Right cardiac atrium (tissue), 5 donors: ENCODE measurements at places on chromosomes 4 and X.

GRCh38 chrX:82081027-82081426 lies 879.1 kb downstream of the SH3BGRL start:
- DNase-seq: no peak

- DNase-seq: no peak
Measured at GRCh38 chrX:18174971-18175370, 45.7 kb downstream of the BEND2 start.

GRCh38 chrX:103699243-103699642 lies 11.5 kb upstream of the TMEM31 start:
- DNase-seq: no peak

DNA sequence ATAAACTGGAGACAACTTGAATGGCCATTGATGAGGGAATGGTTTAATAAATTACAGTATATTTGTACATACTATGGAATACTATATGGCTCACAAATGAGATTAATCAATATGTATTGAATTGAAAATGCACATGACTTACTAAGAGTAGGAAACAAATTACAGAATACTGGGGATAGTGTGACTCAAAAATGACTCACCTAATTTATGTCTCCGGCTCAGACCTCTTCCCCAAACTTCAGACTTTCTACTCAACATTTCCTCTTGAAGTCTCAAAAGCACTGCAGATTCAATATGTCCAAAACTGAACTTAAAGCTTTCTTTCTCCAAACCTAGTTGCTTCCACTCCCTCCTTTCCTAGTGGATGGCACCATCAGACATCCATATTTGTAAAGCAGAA lies 28.8 kb upstream of the GRIA3 start:
- no peak for DNase-seq

- DNase-seq: no peak
Measured at GRCh38 chr4:136784326-136784725, 748.0 kb downstream of the PCDH18 start.

- no peak for DNase-seq
Measured at GRCh38 chrX:109187473-109188168, 294.3 kb downstream of the GUCY2F start.

DNA sequence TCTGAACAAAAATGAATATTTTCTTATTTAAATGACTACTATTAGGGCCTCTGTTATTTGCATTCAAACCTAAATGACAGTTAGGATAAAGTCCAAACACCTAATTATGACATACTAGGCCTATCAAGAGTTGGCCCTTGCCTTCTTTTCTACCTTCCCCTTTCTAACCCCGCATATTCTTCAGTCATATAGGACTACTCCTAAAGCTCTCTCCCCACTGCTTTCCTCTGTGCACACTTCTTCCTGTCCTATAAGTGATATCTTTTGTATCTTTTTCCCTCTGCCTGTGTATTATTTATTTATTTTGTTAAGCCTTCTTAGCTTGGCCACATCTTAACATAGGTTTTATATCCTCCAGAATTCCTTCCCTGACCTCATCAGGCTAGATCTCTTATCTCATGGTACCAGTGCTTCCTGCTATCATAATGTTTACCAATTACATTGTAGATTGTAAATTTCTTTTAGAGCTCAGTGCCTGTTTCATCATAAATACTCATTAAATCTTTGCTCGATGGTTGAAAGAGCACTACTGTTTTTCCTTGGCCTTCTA lies 22.5 kb downstream of the ERVMER34-1 start:
- DNase-seq: no peak

GRCh38 chr4:67437974-67438713 lies 107.2 kb downstream of the CENPC start:
- no peak for DNase-seq

- no peak for DNase-seq
Measured at GRCh38 chr4:88439161-88439760, 17.7 kb upstream of the HERC5 start.

DNA sequence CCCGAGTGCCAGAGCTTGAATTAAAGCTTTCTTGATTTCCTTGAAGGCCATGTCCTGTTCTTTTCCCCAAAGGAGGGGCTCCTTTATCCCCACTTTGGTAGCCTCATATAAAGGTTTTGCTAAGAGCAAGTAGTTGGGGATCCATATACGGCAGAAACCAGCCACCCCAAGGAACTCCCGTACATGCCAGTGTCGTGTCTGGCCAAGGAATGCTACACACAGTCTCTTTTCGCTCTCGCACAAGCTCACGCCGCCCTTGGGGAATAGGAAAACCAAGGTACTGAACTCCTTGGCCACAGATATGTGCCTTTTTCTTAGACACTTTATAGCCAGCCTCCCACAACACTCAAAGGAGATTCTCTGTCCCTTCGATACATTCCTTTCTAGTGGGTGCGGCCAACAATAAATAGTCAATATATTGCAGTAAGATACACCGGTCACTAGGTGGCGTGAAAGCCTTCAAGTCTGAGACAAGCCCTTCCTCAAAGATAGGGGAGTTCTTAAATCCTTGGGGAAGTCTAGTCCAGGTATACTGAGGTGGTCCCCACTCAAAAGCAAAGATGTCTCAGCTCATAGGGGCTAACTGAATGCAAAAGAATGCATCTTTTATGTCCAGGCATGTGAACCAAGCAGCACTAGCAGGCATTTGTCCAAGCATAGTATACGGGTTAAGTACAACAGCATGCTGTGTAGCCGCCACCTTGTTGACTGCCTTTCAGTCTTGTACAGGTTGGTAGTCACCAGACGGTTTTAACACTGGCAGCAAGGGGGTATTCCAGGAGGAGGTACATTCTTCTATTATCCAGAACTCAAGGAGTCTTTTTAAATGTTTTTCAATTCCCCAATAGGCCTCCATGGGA lies 57.8 kb upstream of the XAGE1B start:
- no peak for DNase-seq

DNA sequence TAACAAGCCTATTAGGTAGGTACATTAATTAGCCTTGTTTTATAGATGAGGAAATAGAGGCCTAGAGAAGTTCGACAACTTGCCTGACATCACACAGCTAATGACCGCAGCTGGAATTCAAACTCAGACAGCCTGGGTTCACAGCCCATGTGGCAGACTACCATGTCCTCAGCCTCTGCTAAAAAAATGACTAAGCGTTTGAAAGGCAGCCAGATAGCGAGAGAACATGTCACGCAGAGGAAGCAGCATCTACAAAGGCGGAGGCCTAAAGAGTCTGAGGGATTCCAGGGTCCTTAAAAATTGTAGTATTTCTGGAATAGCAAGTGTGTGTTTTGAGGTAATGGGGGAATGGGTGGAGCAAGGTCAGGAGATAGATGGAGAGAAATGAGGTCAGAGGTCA lies 33.2 kb upstream of the BMP15 start:
- DNase-seq: peak; percentile 30

DNA sequence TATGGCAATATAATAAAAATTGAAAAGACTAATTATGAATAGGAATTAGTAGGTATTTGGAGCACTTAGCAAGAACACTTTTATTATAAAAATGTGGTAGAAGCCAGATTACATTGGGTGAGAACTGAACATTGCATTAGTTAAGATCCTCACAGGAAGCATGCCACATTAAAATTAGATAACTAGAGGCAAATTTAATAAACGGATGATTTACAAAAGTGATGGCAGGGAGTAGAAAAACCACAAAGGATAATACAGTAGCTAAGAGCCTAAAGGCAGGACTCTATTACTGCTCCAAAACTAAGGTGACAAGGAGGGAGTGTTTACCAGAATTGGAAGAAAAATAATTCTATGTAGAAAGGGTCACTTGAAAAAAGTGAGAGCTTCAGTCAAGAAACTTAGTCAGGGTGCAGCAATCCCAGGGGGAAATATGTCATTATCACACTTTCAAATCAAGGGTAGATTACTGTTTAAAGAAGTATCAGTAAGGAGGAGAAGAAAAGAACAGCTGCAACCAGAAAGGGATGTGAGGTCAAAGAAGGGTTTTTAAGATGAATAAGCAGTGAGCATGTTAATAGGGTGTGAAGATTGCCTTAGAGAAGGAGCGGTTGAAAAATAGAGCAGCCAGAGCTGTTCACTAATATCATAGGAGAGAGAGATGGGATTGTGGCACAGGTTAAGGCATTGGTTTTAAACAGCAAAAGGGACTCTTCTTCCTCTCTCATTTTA lies 84.6 kb downstream of the NDST4 start:
- DNase-seq: no peak

GRCh38 chr4:102862016-102862415 lies 6.8 kb upstream of the CISD2 start:
- no peak for DNase-seq

DNA sequence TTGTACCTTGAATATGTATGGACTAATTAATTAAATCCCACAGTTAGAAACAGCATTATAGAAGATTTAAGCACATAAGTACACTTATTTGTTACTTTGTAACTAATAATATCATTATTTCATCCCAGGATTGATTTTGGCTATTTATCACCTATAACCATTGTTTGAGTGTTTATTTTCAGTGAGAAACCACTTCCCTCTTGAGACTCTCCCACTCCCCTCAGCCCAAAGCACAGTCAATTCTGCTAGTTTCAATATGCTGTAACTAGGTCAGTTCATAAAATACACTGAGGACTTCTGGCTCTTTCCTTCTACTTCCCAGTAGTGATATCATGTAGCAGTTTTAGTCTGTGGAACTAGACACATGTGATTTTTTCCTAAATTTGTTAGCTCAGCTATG lies 16.3 kb downstream of the OFD1 start:
- DNase-seq: no peak

DNA sequence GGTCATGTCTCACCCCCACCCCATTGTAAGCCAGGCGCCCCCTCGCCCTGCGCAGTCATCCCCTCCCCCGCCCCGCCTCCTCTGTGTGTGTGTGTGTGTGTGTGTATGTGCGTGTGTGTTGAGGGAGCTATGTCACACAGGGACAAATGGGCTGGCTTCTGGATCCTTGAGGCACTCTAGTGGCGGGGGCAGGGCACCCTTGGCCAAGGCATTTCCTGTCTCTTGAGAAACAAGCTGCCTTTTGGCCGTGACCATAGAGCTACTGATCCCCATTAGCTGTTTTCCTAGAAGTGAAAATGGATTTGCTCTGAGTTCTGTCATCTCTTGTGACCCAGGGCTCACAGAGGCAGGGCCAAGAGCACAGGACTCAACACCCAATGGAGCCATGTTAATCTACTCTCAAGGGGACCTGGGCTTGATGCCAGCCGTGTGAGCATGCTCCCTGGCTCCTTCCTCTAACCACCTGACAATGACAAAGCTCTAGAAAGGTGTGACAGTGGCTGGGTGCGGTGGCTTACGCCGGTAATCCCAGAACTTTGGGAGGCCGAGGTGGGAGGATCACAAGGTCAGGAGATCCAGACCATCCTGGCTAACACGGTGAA lies 162.5 kb upstream of the BCOR start:
- no peak for DNase-seq

- DNase-seq: no peak
Measured at GRCh38 chrX:111376897-111377578, 35.0 kb downstream of the DCX start.

DNA sequence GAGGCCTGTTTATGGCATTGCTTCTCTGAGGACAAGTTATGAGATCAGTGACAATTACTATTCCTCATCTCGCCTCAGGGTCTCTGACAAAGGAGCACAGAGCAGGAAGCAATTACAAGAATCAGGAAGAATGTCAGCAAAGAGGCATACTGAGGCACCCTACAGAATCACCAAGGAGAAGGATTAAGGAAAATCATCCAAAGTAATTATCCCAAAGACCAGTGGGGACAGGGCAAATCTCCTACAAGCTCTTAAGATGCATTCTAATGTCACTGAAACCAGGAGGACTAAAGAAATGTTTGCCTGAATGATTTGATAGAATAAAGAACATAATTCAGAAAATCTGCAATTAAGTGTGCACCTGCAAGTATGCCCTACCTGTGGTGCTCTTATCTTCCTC lies 206.2 kb downstream of the RCHY1 start:
- no peak for DNase-seq

- DNase-seq: no peak
Measured at GRCh38 chr4:186999686-187000085, 276.0 kb upstream of the FAT1 start.

DNA sequence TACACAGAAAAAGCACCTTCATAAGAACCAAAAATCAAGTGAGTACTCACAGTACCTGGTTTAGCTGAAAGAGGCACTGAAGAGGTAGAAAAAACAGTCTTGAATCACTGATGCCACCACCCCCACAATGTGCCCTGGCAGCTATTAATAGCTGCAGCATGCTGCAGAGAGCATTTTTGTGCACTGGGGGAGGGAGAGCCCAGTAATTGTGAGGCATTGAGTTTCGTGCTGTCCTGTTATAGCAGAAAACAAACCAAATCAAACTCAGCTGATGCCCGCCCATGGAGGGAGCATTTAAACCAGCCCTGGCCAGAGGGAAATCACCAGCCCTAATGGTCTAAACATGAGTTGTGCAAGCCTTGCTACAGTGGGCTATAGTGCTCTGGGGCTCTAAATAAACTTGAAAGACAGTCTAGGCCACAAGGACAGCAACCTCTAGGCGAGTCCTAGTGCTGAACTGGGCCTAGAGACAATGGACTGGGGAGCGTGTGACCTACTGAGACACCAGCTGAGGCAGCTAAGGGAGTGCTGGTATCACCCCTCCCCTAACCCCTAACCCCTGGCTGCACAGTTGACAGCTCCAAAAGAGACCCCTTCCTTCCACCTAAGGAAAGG lies 106.3 kb upstream of the TMLHE start:
- no peak for DNase-seq

DNA sequence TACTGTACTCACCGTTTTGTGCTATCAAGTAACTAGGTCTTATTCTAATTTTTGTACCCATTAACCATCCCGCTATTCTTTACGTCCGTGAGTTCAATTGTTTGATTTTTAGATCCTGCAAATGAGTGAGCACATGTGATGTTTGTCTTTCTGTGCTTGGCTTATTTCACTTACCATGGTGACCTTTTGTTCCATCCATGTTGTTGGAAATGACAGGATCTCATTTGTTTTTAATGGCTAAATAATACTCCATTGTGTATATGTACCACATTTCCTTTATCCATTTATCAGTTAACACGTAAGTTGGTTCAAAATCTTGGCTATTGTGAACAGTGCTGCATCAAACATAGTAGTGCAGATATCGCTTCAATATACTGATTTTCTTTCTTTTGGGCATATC lies 48.3 kb downstream of the USP9X start:
- no peak for DNase-seq

DNA sequence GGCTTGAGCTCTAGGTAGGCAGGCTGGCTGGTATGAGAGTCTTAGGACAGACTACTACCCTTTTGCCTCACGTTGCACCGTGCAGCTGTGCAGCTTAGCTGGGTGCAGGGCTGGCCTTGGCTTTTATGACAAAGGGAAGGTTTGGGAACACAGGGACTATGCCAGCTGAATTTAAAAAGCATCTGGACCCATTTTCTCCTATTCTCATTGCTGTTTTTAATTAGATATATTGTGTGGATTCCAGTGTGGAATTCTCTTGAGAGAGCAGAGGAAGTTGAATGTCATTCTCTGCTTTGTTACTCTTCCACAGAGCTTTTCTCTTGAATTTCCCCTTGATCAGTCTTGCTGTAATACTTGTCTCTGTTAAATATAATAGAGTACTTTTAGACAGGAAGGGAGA lies 192.7 kb downstream of the ZNF330 start:
- DNase-seq: no peak

GRCh38 chr4:2833671-2834000 lies 10.0 kb upstream of the ADD1 start:
- DNase-seq: no peak

GRCh38 chr4:168979338-168979737 lies 30.7 kb downstream of the CBR4 start:
- DNase-seq: no peak
